ENCODE measurements at places on chromosomes 2 and 18.

DNA sequence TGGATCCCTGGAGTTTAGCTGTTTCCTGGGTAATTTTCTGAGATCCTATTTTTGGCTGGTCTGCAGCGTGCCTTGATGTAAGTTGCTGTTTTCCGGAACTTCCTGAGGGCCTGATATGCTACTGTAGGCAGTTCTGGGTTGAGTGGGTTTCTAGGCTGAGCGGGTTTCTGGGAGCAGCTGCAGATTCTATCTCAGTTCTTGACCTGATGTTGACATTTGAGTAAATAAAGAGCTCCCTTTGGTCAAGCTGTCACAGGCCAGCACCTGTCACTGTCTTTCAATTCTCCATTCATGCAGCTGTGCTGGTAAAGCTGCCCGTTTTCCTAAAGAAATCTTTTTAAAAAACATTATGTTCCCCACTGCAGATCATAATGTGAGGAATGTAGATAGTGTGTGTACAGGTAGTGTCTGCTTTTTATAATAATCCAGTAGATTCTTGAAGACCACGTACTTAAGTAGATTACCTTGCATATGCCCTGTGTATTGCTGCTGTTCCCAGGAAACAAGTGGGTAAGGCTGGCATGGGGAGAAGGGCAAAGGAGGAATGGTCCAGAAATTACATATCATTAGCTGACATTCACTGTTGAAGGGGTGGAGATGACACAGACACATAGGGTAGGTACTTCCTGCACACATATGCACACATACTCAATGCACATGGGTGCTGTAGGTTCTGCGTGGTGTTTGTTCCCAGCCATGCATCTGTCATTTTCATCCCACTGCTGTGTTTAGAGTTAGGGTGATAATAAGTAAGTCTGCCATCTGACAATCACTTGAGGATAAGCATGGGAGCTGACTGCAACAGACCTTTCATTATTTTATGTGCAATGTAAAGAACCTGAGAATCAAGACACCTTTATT, 25.9 kb downstream of the CD28 start:
- DNase-seq: no peak

DNA sequence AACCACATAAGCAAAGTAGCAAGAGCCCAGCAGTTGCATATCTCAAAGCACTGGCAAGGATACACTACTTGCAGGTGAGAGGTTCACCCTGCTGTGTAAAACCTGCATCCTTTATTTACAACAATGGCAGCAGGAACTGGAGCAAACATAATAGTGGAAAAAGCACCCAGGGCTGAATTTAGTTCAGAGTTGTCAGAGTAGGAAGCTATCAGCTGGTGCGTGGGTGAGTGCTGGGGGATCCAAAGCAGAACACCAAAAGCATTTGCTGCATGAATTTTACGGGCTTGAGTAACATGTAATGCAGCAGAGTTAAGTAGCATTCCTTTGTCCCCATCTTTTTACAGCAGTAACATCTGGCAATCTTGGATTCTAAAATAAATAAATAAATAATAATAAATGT, 73.5 kb upstream of the SRD5A2 start:
- DNase-seq: no peak

DNA sequence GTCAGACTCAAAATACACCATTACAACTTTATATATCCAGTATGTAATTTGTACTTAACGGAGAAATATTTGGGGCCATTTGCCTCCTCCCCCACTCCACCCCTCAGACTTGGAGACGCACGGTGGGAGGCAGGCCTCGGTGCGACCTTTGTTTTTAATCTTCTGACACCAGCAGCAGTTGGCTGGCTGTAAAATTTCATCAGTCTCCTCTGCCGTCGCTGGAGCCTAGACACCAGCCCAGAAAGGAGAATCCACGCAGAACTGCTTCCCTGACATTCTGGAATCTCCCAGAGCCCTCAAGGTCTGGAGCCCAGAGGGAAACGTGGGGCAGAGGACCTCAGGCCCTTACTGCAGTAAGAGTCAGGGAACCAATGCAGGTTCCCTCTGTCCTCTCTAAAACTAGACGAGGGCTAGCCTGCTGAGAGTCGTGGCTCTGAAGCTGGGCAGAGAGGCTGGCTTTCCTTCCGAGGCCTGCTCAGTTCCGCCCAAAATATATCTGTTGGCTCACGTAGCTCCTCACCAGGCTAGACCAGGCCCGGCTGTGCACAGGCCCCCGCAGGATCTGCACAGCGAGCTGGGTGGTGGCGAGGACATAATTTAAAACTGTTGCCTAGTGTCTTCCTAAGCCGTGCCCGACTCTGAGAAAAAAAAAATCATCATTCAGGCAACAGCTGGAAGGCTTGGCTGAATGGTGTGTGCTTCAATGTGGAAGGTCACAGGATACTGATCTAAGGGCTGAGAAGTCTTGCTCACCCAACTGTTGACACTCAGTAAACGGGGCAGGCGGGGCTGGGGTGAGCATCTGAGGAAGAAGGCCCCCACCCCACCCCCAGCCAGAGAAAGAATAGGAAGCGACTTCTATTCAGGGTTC, 40.4 kb downstream of the EN1 start:
- DNase-seq: no peak

- no peak for DNase-seq
Observed at GRCh38 chr18:79402977-79403722, 7.4 kb downstream of the NFATC1 start.

DNA sequence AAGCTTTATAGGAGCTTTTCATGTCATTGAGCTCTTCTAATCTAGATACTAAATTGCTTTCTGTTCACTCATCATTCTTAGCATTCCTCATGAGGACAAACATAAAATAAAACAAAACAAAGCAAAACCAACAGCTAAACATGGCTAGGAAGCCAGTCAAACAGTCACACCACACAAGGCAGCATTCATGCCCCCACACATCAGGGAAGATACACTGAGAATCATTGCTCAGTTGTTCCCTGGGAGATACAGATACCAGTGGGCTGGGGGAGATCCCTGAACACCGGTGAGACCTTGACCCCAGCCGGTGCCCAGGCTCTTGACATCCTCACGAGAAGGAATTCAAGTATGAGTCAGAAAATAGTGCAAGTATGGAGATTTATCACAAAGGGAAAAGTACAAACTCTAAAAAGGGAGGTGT, 177.9 kb upstream of the ARL4C start:
- DNase-seq: no peak

GRCh38 chr18:12409469-12409868, 1.7 kb downstream of the PRELID3A start:
- DNase-seq: no peak

DNA sequence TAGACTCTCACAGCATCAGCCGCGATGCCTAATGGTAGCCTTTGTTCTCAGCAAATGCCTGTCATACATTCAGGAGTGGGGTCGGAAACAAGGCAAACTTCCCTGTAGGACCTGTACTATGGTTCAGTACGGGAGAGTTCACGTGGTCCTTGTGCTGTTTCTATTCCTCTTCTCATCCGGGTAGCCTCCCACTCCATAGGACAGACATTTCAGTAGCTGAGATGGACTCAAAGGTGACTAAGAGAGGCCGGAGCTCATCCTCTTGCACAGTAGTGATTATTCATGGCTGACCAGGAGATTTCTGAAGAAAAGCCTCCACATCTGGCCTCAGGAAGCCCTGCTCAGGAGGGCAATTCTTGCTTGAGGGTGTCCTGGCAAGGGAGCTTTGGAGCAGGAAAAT, 117.8 kb upstream of the SPRED2 start:
- DNase-seq: no peak

DNA sequence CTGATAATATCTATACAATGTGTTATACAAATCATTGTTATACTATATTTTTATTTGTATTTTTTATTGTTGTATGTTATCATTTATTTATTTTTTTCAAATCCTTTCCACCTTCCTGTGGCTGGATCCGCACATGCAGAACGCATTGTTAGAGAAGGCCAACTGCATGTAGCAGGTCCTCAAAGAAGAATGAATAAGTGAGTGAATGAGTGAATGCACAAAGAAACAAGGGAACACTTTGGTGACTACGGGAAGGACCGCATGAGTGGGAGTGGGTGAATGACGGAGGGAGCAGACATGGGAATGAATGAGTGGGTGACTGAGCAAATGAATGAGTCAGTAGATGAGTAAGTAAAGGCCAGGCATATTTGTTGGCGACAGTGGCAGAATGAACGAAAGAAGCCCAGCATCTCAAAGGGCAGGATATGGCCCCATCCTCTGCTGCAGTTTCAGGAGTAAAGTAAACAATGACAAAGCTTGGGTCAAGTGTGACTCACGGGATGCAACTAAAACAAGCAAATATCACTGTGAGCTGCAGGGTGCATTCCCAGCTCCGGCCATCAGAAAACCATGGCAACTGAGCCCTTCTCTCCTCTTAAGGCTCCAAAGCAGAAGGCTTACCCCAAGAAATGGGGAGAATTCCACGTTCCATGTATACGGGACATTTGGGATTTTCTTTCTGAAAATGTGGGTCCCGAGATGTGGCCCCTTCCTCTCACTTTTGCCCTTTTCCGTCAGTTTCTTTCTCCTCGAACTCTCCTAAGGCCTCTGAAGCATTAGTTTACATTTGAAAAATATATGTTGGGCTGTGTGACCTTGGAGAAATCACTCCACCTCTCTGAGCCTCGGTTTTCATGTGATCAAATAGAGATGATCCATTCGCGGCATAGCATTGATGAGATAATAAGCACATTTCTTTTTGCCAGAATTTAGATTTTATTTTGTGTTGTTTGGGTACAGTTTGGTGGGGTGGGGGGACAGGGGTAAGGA, 24.5 kb downstream of the KCNF1 start:
- no peak for DNase-seq

GRCh38 chr18:44696892-44697291, 16.2 kb downstream of the SETBP1 start:
- DNase-seq: no peak

- DNase-seq: no peak
Observed at GRCh38 chr2:183112577-183112976, 11.7 kb upstream of the NUP35 start.

DNA sequence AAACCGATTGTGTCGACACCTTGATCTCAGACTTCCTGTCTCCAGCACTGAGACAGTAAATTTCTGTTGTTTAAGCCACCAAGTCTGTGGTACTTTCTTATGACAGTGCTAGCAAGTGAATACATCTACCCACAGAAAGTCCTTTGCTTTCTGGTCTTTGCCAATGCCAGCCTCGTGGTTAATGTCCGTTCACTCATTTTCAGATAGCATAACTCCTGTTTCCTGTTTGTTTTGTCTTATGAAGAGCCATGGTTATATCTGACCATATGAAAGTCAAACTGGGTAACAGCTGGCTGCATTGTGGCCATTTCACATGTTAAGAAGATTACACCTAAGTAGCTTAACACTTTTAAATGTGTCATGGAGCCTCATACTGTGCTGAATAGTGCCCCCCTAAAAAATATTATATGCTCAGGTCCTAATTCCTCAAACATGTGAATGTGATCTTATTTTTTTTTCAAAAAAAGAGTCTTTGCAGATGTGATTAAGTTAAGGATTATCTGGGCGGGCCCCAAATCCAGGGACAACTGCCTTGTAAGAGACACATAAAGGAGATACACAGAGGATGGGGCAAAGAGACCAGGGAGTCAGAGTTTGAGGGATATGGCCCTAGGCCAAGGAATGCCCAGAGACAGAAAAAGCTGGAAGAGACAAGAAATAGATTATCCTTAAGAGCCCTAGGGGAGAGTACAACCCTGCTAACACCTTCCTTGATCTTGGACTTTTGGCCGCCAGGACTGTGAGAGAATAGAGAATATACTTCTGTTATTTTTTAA, 118.0 kb downstream of the KCNE4 start:
- DNase-seq: no peak

- DNase-seq: no peak
Observed at GRCh38 chr2:101622210-101623030, 75.1 kb upstream of the MAP4K4 start.

DNA sequence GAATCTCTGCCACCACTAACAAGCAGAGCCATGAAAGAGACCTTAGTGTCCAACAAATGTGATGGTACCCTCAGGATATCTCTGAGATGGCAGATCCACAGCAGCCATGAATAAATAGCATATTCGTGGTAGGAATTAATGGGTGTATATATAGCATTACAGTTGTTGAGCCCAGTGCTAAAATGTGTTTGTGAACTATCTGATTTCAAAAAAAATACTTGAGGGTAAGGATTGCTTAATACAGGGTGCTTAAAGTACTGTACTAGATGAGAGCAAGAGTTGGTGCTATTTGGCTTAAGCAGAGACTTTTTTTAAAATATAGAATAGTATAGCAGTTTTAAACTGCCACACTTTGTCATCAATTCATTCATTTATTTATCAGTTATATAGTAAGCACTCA, 101.5 kb upstream of the GALNT5 start:
- DNase-seq: no peak

GRCh38 chr18:26357960-26358359, 131.7 kb downstream of the TAF4B start:
- DNase-seq: no peak

GRCh38 chr2:128633501-128633900, 314.8 kb upstream of the HS6ST1 start:
- DNase-seq: no peak

DNA sequence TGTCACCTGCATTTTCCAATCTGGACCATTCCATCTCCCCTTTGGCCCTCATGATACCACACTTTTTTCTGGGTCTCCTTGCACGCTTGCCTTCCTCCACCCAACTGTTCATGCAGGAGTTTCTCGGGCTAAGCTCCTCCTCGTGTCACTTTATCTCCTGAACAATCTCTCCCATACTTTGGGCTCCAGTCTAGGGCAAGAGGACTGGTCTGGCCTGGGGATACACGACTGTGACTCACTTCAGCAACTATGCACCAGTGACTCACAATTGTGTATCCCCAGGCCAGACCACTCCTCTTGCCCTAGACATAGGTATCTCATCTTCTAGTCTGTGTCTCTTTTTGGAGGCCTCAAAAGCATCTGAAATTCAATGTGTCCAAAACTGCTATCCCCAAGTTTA, 149.4 kb upstream of the PTPRM start:
- no peak for DNase-seq

- DNase-seq: no peak
Observed at GRCh38 chr2:3386448-3386958, 7.0 kb downstream of the TRAPPC12 start.

GRCh38 chr2:9162841-9163240, 43.8 kb upstream of the ASAP2 start:
- DNase-seq: no peak

- no peak for DNase-seq
Observed at GRCh38 chr2:174161490-174161889, 86.8 kb downstream of the OLA1 start.

- DNase-seq: no peak
Observed at GRCh38 chr2:217387776-217388387, 528.0 kb upstream of the TNP1 start.

DNA sequence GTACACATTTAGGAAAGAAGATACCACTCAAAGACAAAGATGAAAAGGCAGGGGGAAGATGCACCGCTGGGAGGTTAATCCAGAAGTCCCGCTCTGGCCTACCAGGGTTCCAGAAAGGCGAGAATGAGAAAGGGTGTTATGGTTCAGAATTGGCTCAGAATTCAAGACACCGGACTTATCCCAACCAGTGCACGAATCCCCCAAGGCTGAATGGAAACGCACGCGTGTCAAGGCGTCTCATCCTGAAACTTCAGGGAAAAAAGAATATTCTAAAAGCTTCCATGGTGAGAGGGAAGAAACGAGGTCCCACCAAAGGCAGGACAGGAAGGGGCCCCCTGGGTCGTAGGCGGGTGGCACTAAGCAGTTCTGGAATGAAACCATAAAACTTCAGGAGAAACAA, 71.9 kb downstream of the SLC66A2 start:
- DNase-seq: no peak
